Activated T-cell treated with anti-CD3 and anti-CD28 coated beads for 48 hours (primary cell): ENCODE measurements at places on chromosomes 16 and 17.

DNA sequence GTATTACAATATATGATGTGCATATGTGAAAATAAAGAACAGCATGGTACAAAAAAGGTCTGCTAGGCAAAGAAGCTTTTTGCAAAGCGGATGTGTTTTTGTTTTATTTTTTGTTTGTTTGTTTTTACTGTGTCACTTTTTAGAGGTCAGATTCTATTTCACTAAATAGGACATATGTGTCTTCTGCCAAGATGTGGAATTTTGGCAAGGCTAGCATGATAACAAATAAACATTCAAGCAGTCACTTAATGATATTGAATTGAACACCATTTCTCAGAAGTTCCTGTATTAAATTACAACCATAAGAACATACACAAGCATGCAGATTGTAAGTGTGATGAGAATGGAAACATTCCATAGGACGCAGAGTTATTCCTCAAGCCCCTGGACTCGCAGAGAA is 492.7 kb downstream of the WWOX start:
- DNase-seq, result no peak

- no peak for DNase-seq
These were observed 2.0 kb upstream of the KCNG4 start for GRCh38 chr16:84241778-84242177.

GRCh38 chr17:69187294-69187693 is 41.3 kb downstream of the ABCA10 start:
- no peak for DNase-seq

DNA sequence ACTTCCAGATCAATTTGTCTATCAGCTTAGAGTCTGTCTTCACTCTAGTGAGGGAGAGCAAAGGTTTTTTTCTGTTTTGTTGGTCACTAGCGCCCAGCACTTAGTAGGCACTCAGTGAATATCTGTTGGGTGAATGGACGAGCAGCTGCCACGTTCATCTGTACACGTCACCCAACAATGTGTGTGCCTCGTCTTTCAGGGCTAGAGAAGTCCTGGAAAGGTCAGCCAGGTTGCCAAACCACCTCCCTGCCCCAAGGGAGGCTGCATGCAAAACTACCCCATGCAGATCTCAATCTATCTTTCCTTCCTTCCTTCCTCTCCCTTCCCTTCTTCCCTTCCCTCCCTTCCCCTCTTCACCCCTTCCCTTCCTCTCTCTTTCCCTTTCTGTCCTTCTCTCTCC is 340.9 kb downstream of the SOX9 start:
- DNase-seq, result no peak

DNA sequence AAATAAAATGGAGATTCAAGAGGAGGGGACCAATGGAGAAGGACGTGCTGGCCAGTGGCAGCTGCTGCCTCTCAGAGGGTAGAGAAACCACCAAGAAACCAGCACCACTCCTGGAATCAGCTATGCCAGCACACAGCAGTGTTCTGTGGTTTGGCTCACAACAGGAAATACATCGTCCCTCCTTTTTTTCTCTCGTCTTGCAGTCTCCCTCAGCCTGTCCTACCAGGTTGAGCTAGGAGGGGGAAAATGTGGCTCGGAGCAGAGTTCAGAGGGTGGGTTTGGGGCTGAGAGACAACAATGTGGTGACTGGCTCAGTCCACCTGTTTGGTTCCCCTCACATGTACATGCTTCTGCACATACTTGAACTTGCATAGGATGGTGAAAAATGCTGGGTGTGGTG is 19.9 kb upstream of the SLC16A5 start:
- no peak for DNase-seq

DNA sequence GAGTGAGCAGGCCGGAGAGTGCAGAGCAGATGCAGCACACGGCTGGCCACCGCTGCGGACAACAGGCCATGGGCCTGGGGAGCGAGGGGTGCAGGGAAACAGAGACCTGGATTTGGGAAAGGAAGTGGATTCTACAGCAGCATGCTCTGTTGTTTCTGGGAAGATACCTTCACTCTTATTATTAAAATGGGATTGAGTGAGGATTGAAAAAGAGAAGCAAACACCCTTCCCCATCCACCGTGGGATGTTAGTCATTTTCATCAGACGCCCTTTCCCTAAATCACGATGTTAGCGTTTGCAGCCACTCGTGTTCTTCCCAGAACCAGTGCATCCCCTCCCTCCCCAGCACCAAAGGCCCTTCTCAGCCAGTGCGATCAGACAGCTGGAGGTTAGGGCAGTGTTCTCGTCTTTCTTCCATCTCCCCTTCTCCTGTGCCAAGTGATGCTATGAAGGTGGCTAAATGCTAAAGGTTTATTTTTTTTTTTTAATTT is 196.5 kb upstream of the CHMP6 start:
- no peak for DNase-seq

- DNase-seq, result no peak
These were observed 301.2 kb downstream of the MAP2K6 start for GRCh38 chr17:69715656-69716055.

GRCh38 chr16:58026139-58026704 is 668 bp downstream of the MMP15 start:
- no peak for DNase-seq

DNA sequence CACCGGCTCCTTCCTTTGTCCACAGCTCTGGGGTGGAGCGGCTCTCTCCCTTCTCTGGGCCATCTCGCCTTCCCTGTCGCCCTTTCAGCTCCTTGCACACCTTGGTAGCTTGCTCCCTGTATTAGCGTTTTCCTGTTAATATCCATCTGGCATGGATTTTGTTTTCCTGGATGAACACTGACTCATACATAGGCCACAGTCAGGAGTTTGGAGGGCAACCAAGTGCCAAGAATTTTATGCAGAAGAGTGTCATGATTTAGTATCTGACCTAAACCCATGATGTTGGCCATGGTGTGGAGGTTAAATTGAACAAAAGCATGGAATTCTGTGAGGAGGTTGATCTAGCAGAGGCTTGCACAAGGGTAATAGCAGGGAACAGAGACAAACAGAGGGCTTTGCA is 180.9 kb downstream of the AIPL1 start:
- no peak for DNase-seq

DNA sequence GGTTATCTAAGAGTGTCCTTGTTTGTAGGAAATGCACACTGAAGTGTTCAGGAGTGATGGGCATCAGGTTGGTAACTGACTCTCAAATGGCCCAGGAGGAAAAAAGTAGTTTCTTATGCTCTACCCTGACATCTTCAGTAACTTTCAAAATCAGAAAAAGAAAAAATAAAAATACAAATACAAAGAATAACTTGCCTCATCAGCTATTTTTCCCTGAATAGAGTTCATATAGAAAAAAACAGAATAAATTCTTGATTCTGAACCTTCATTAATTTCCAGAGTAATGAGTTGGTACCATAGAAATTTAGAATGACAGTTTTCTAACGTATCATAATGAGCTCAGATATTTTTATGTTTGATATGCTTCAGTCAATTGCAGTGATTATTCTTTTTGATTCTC is 27.2 kb upstream of the HYDIN start:
- DNase-seq, result no peak

DNA sequence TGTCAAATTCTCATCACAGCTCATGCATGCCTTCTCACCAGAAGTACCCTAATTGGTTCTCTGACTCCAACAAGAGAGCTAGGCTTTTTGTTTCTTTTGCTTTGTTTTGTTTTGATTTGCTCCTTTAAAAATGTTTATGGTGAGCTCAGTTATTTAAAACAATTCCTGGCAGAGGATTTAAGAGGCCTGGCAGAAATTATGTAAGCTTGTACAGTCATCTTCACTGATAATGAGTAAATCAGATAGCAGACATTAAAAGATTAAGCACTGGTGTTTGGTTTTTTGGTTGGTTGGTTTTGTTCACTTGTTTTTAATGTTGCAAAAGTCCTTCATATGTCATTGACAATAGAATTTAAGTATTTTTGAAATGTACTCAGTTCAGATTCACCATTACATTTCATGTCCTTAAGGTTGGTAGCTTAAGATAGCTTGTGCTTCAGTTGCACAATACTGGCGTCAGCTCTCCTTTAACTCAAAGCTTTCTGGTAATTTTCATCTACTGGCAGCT is 378.9 kb downstream of the CDH13 start:
- DNase-seq, result no peak

DNA sequence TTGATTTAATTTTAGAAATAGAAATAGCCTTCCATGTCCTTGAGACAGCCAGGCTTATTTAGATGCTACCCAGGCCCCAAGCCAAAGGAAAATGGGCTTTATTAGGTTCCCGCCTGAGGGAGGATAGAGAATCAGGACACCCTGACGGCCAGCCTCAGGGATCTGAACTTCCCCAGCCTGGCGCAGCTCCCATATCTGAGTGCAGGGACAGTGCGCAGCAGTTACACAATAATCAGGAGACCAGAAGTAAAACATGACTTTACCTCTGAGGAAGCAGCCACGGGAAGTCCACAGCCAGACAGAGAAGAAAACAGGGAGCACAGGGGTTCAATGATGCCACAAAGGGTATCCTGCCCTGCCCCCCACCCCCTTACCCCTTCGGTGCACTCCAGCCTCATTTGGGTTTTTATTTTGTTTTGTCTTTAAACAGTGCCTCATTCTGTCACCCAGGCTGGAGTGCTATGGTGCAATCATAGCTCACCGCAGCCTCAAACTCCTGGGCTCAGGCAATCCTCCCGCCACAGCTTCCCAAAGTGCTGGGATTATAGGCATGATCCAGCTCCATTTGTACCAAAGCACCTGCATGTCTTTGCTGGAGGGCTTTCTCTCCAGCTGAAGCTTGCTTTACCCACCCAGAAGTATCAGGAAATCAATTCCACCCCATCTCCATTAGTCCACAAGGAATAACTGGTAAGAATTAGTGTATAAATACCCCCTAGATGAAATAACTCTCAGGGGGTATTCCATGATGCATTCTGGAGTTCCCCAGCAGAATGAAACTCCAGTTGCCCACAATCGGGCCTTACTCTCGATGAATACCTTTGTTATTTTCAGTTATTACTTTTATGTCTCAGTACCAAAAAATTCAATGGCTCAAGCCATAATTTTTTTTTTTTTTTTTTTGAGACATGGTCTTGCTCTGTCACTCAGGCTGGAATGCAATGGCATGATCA is 21.9 kb downstream of the ORC6 start:
- no peak for DNase-seq

- no peak for DNase-seq
These were observed 12.3 kb upstream of the MYCBPAP start for GRCh38 chr17:50495918-50496317.

GRCh38 chr16:81570151-81570846 is 125.7 kb downstream of the CMIP start:
- no peak for DNase-seq

DNA sequence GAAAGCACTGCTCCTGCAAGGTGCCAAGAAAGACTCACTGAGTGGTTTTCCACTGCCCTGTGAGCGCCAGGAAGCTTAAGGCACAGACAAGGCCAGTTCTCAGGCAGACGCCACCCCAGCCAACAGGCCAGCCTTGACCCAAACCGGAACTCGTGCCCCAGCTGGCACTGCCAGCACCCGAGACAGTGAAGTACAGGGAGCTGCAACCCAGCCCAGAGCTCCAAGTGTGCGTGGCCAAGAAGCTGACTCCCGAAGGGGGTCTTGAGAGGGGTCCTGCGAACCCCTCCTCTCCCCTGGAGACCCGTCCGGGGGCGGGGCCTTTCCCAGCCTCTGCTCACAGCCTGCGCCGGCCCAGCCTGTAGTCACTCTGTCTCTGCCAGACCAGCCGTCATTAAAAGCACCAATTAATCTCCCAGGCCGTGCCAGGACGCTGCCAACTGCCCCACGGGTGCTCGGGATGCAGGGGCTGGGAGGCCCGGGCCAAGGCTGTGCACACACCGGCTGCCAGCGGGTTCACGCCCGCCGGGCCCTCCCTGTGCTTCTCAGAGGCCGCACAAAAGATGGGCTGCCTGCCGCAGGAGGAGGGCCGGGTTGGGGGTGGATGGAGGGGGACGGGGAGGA is 4.4 kb upstream of the SOX8 start:
- no peak for DNase-seq

- DNase-seq, result no peak
These were observed 781.6 kb upstream of the SOX9 start for GRCh38 chr17:71339206-71339605.

- no peak for DNase-seq
These were observed 11.5 kb downstream of the MAPT start for GRCh38 chr17:45905814-45906213.

DNA sequence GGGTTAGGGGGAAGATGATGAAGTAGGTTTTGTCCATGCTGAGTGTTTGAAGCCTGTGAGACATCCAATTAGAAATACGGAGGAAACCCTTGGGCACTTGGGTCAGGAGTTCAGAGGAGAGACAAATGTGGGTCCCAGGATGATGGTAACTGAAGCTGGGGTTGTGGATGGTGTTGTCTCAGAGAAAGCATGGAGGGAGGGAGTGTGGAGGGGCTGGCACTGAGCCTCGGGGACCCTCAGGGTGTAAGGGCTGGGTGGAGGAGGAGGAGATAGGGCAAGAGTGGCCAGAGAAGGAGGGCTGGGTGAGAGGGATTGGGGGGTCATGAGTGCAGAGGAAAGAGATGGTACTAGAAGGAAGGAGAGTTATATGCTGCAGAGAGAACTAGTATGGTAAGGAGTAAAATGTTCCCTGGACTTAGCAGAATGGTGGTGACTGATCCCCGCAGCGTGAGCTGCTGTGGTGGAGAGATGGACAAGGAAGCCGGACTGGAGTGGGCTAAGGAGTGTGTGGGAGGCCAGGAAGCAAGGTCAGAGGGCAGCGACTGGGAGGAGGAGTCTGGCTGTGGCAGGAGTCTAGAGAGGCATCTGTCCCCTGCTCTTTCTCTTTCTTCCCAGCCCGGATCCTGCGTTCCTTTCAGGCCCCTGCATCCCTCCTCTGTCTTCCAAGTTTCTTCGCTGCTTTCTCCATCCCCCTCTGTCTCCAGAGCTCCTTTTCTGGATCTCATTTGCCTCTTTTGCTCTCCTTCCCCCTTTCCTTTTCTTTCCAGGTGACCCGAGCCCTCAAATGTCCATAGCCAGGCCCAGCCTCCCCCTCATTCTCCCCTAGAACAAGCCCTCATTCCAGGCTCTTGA is 3.9 kb upstream of the COL1A1 start:
- DNase-seq, result no peak

- no peak for DNase-seq
These were observed 2.3 kb downstream of the DPEP2NB start for GRCh38 chr16:68013440-68013839.

GRCh38 chr16:87100306-87101058 is 216.7 kb downstream of the C16orf95 start:
- no peak for DNase-seq

DNA sequence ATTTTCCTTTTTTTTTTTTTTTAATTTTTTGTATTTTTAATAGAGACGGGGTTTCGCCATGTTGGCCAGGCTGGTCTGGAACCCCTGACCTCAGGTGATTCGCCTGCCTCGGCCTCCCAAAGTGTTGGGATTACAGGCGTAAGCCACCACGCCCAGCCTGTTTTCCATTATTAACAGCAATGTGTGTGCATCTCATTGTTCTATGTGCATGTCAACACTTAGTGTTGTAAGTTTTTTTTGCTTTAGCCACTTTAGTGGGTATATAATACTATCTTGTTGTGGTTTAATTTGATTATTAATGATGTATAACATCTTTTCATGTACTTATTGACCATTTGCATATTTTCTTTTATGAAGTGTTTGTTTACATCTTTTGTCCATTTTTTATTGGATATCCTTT is 32.8 kb upstream of the BHLHA9 start:
- DNase-seq, result no peak
